ENCODE measurements at places on chromosomes 7 and 10. TPM values are rescaled to one million over a fixed set of nuclear protein-coding genes. Genes with fewer than 3 reads are reported as not detected.

- DNase-seq: no peak
Observed at GRCh38 chr7:37441386-37441760, 7.3 kb downstream of the ELMO1 start.

DNA sequence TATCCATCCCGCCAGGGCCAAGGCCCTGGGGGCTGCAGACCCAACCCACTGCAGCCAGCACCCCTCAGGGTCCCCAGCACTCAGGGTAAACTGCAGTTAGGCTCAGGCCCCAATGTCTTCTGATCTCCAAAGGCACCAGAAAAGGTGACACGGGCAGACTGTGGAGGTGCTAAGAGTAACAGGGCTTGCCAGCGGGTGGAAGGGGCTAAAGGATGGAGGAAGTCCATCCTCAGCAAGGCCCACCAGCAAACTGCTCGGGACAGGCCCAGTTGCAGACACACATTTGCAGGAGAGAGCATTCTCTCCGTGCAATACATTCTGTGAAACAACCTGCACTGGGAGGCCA, 95.6 kb upstream of the DDC start:
- no peak for DNase-seq

GRCh38 chr7:90404777-90405176, 1.5 kb downstream of the CLDN12 start:
- peak; percentile 20 for DNase-seq

DNA sequence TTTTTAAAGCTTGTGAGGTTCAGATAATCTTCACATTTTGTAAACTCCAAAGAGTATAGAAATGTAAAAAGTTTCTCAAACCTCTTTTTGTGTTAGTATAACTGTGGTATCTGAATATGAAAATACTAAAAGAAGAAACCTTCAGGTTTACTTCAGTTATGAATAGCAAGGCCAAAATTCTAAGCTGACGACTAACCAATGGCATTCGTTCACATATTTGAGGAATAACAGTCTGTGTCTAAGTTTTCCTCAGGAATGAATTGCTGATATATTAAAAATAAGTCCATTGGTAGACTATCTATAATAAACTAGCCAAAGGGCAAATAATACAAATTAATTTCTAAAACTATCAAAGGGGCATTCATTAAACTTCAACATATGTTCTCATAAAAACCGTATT, 206.0 kb downstream of the CXCL12 start:
- no peak for DNase-seq

DNA sequence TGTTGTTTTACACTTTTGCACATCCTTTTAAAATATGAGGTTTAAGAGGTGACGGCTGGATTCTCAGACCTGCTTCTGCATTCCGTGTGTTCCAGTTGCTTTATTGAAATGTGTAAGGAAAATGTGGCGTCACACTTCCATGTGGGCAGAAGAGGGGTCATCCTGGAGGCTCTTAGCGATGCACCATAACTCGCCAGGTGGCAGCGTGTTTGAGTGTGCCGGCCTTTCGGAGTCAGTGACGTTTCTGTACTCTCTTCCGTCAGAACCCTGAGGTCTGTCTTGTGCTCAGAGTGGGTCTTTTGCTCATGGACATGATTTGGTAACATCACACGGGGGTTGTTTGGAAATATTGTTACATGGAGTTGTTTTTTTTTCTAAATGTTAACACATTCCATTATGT, 9.1 kb downstream of the PPP2R2D start:
- no peak for DNase-seq

- no peak for DNase-seq
Observed at GRCh38 chr7:148442141-148442655, 148.4 kb upstream of the C7orf33 start.

DNA sequence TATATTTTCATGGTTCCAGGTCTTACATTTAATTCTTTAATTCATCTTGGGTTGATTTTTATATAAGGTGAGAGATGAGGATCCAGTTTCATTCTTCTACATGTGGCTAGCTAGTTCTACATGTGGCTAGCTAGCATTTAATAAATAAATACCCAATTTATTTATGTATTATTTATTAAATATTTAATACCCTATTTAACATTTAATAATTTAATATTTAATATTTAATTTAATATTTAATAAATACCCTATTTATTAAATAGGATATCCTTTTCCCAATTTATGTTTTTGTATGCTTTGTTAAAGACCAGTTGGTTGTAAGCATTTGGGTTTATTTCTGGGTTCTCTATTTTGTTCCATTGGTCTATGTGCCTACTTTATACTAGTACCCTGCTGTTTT, 111.0 kb upstream of the PCLO start:
- no peak for DNase-seq

DNA sequence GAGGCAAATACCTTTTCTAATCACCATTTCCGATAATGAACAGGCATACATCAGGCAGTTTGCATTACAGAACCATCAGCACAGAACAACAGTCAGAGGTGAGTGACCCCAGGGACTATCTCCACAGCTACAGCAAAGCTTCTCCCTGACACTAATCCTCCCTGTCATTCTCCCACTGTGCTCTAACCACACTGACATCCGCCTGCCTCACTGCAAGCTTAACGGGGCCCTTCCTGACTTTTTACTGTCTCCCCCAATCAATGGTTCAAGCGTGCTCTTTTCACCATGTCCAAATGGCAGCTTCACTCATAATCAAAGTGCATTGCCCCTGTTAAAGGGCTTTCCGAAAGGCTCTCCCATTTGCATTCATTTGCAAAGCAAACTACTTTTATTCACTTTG, 196.3 kb downstream of the DNAJC1 start:
- DNase-seq: no peak

GRCh38 chr7:128025380-128025779, 5.9 kb downstream of the LRRC4 start:
- no peak for DNase-seq

DNA sequence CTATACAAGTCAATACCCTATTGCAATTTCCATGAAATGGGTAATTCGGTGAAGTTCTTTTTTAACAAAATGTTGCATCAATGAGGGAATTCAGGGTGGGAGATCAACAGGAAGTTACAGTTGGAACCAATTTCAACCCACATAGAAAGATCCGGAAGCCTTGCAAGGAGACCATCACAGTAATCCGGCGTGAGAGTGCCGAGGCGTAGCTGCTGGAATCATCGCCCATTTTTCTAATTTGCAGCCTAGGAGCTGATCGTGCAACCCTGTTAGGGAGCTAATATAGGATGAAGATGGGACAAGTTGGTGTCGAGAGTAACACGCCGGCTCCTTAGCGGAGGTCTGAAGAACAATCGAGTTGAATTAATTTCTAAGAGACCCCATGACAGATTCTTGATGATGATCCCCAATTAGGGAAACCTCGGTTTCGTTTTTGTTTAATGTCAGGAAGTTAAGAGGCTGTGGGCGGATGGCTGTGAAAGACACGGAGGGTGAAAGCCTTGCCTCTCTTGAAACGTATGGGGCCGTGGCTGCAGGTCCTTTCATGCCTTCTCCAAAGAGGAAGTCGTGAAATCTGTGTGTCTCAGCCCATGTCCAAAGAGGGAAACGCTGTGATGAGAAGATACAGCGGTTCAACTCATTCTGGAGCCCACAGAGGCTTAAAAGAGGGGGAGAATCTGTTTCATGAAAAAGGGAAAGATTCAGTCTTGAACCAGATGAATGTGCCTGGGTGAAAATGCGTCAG, 51.2 kb upstream of the CARD11 start:
- no peak for DNase-seq

- DNase-seq: no peak
Observed at GRCh38 chr7:97580205-97580604, 151.7 kb upstream of the TAC1 start.

DNA sequence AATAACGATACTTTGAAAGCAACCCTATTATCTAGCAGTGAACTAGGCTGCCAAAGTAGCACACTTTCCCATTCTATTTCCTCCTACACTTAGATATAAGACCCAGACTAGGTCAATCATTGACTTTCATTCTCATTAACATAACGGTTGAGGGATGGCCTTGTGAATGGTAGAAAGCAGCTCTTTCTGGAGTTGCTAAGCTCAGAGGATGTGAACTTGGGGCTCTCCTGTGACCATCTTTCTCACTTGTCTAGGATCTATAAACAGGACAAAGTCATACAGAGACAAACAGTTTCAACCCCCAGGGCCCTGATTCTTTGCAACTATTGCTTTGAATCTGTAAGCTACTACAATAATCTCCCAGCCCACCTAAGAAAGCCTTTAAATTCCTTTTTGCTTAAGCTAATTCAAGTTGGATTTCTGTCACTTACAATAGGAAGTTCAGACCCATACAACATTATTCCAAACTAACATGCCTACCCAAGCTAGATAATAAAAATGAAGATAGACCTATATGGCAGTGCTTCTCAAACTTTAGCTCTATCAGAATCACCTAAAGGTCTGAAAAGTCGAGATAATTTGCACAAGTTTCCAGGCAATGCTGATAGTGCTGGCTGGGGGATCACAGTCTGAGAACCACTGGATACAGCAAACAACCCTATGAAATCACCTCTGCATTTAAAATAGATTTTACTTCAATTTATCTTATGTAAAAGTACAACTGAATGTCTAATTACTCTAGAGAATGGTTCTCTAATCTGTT, 16.7 kb downstream of the P4HA1 start:
- DNase-seq: no peak

GRCh38 chr7:80324032-80324431, 187.8 kb downstream of the GNAT3 start:
- DNase-seq: peak; percentile 93

- no peak for DNase-seq
Observed at GRCh38 chr7:5491251-5492019, 67.8 kb upstream of the TNRC18 start.

DNA sequence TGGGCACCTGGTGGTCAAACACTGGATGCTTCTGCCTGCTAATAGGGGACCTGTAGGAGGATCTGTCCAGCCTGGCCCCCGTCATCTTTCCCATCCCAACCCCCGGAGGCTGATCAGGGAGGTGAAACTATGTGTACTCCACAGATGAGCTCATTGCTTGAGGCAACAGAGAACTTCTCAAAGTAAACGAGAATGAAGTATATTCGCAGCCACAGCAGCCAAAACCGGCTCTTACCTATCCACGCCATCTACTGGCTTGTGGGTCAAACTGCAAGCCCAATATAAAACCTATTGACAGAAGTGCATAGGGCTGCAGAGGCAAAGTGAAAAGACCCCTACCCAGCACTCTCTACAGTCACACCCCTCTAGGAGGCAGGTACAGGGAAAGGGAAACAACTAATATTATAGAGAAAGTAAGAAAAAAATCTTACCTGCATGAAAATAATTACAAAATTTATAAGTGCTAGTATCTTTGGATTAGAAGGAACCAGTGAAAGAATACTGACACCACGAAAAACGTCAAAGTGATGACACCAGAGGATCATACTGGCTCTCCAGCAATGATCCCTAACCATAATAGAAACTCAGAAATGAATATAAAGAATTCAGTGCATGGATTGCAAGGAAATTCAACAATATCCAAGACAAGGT, 973.5 kb downstream of the ANKRD7 start:
- DNase-seq: peak; percentile 50

- DNase-seq: no peak
Observed at GRCh38 chr7:64574540-64575099, 11.7 kb upstream of the ZNF680 start.

SUN3 gene
- not detected for total RNA-seq

CC2D2B gene
- total RNA-seq: not detected

INA gene
- total RNA-seq: 1.0 TPM

HOXA1 gene
- 2.5 TPM for total RNA-seq

GSAP gene
- 10.3 TPM for total RNA-seq

WNT8B gene
- total RNA-seq: not detected

KIF11 gene
- 9.3 TPM for total RNA-seq

GATAD1 gene
- 30.2 TPM for total RNA-seq

TMEM26 gene
- total RNA-seq: not detected

PRTFDC1 gene
- 4.2 TPM for total RNA-seq
